Calu3 (cell line): ENCODE measurements at places on chromosomes 12 and 14.

DNA sequence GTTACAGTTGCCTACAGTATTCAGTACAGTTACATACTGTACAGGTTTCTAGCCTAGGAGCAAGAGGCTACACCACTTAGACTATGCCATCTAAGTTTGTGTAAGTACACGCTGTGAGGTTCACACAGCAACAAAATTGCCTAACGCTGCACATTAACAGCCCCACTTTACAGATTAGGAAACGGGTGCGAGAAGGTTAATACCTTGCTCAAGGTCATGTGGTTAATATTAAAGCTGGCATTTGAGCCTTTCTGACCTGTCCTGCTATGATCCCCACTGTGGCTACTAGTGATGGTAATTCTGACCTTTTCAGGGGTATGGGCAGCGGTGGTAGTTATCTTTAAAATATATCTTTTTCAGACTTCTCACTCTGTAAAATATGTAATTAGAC, 20.9 kb downstream of the ACVR1B start:
- DNase-seq = no peak

- DNase-seq = no peak
Measured at GRCh38 chr12:52123487-52124186, 44.1 kb downstream of the SMIM41 start.

DNA sequence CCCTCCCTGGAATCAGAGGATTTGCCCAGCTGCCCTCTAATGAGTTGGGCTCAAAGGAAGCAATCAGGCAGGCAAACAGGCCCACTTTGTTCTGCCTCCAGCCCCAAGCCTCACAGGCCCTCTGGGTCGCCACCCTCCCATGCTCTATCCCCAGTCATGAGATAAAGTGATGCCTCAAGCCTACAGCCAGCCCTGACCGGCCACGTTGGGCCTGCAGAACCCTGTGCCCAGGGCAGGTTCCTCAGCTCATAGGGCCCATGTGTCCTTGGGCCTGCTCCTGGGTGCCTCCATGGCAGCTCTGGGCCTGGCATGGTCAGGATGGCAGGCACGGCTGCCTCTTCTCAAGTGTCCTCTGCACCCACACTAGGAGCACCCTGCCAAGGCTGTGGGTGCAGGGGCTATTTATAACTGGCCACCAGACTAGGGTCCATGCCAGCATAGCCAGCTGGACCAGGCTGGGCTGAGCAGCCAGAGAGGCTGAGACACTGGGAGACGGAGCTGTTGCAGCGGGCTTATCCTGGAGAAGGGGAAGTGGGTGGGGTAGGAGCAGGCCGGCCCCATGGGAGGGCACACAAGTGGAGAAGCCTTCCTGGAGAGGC, 20.2 kb downstream of the HDAC7 start:
- DNase-seq = no peak

GRCh38 chr12:12560587-12561370, 1.9 kb downstream of the DUSP16 start:
- DNase-seq = peak; percentile 39

DNA sequence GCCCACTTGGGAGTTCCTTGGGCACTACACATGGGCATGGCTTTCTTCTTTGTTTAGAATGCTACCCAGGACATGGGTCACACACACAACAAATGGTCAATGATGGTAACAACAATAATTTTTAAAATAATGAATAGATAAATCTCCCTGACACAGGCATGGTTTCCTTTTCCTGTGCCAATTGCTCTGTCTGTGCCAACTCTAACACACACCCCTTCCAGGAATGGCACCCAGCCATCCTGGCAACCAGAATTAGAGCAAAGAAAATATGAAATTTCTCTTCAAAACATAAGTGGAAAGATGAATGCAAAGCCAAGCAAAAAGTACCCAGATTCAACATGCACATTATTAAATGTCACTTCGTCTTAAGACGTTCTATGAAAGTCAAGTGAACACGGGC, 104.9 kb upstream of the SOX5 start:
- no peak for DNase-seq

- no peak for DNase-seq
Measured at GRCh38 chr14:55518391-55518790, 61.6 kb upstream of the KTN1 start.

GRCh38 chr12:120961604-120962531, 16.5 kb upstream of the HNF1A start:
- peak; percentile 80 for DNase-seq

DNA sequence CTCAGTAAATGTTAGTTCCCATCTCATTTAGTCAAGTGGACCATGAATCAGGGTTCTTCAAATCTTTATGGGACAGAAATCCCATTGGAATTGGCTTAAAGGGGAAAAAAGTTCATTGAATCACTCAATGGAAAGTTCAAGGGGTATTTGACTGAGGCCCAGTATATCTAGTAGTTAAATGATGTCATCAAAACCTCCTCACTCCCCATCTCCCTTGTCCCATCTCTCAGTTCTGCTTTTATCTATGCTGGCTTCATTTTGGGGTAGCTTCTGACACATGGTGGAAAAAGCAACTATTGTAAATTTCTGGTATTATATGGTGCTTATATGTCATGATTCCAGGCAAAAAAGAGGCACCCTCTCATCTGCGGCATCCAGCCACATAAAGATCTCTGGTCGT, 51.9 kb downstream of the DAAM1 start:
- no peak for DNase-seq

DNA sequence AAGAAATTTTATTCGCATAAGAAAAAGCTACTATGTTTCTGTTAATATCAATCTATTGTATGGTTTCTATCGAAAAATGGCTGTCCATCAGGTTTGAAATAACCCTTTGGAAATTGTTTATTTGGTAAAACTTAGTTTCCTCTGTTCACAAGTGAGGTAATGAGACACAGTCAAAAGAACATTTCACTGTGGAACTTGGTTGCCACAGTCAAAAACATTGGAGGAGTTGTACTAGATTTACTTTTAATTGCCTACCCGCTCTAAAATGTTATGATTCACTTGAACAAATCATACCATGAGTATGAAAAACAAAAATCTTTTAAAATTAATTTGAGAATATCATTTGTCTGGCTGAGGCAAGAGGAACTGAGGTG, 46.5 kb downstream of the ITPR2 start:
- DNase-seq = no peak

DNA sequence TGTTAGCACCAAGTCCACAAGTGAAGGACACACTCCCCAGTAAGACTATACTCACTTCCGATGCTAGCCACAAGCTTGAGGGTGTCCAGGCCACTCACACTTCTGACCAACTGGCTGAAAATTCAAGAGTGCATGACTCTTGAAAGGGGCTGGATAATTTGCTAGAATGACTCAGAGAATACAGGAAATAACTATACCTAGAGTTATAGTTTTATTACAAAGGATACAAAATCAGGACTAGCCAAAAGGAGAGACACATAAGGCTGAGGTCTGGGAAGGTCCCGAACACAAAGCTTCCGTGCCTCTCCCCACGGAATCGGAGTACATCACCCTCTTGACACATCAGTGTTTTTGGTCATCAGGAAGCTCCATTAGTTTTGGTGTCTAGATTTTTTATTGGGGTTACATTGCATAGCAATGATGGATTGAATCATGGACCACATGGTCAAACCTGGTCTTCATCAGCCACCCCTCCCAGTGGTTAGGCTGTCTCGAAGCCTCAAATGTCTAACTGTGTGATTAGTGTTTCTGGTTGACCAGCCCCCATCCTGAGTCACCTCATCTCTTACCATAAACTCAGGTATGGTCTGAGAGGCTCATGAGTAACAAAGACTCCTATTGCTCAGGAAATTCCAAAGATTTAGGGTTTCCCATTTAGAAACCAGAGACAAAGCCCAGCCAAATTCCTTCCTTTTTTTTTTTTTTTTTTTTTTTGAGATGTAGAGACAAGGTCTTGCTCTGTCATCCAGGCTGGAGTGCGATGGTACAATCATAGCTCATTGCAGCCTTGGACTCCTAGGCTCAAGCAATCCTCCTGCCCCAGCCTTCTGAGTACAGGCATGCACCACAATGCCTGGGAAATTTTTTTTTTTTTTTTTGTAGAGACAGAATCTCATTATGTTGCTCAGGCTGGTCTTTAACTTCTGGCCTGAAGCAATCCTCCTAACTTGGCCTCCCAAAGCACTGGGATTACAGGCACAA, 472.0 kb upstream of the TBX3 start:
- no peak for DNase-seq

DNA sequence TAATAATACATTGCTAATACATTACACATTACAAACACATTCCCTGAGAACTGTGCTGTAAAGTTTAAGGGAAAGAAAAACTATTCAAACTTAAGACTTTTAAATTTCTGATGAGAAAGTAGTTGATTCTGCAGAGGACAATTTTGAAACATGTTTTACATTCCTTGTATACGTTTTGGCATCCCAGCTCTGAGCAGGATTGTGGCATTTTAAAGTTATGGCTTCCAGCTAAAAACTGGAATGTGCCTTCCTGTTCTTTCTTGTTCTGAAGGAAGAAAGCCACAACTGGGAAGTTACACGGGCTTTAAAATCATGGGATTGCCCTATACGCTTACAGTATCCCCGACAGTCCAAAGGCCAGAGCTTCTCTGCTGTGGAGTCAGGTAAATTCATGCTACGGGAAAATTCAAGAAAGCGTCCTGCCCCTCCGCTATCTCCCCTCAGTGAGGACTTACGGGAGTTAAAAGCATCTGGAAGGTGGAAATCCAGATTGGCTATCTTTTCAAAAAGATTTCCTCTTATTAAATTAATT, 10.8 kb upstream of the KLHL42 start:
- DNase-seq = no peak

DNA sequence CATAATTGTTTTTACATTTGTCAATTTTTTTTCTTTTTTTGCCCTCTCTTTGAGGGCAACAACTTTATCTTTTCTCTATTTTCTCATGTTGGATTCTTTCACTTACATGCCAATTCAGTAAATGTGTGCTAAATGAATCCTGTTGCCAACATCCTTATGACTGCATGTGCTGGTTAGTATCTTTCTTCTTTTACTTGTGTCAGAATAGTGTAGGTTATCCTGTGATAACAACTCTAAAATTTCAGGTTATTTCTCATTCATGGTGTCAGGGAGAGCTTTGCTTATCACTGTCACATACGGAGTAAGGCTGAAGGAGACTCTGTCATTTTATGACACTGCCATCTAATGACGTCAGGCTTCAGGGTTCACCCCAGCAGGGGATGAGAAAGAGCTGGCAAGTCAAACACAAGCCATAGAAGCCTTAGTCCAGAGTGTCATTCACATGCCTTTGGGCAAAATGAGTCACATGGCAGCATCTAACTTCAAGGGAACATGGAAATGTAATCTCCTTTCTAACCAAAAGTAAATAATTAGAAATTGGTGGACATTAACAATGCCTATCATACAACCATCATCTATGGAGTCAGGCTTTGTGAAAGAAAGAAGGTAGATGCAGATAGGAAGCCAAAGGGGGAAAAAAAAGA, 242.5 kb upstream of the ATP2B1 start:
- DNase-seq = peak; percentile 50

GRCh38 chr14:47392326-47392725, 283.1 kb downstream of the MDGA2 start:
- DNase-seq = no peak

- no peak for DNase-seq
Measured at GRCh38 chr12:119673634-119674033, 5.7 kb downstream of the PRKAB1 start.

DNA sequence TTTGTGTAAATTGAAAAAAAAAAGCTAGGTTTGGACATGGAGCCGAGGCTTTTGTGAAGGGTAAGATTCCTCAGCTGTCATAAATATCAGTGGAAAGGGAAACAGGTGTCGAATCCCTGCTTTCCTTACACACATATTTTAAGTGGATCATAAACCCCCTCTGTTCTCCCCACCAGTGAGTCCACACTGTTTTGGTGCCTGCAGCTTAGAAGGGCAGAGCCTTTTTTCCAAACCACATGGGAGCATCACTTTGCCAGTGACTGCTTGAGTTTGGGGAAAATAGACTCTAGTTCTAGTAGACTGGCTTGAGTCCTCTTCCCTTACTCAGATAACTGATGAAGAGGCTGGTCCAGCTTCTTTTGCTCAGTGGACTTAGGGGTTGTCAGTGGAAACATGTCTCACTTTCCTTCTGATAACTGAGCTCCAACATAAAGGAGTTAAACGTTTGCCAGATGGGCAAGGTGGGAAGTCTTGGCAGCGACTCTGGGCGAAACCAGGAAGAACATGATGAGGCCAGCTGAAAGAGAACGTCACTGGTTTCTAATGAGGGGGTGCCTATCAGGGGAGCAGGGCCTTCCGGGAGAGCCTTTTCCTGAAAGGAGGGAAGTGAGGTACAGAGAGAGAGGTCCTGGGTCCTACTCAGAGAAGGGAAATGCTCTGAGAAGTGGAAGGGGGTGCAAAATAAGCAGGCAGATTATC, 168.1 kb upstream of the PARP11 start:
- no peak for DNase-seq

GRCh38 chr14:101176535-101177205, 273.1 kb upstream of the RTL1 start:
- DNase-seq = no peak

DNA sequence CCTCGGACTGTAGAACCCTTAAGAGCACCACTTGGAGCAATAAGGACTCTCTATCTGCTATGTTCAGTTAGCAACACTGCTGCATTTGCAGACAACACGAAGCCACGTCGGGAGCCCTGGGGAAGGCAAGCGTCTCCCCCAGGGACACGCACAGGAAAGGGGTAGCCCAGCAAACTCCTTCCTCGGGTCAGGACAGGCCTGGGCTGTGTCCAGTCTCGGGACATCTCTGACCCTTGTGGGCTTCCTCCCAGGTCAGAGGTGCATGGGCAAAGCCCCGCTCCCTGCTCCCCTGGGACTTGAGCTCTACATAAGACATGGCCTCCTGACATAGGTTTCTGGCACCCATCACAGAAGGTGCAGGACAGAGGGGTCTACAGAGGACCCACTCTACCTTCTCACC, 119.5 kb downstream of the PIWIL1 start:
- DNase-seq = no peak

GRCh38 chr14:61480704-61481285, 159.4 kb downstream of the PRKCH start:
- DNase-seq = no peak

- no peak for DNase-seq
Measured at GRCh38 chr12:128813392-128813791, 10.4 kb downstream of the SLC15A4 start.

- DNase-seq = no peak
Measured at GRCh38 chr12:31217356-31218130, 108.4 kb downstream of the SINHCAF start.

- no peak for DNase-seq
Measured at GRCh38 chr12:14935031-14935430, 3.3 kb downstream of the ERP27 start.

DNA sequence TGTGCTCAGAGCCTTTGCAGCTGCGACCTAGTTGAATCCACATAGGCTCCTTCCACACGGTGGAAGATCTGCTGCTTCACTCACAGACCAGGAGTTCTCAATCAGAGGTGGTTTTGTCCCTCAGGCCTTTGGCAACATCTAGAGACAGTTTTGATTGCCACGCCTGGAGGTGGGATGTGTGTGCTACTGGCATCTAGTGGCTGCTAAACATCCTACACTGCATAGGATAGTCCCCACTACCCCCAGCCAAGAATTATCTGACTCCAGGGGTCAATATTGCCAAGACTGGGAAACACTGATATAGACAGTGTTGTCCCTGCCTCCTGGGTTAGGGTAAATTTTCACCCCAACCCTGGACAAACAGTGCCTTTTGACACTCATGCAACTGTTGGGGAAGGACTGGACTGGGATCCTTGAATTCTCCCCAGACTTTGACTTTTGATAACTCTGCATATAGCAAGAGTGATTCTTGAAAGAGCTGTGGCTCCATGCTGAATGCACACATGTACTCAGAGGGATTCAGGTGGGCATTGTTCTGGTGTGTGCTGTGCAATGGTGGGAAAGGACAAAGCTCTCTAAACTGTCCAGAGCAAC, 39.8 kb downstream of the BAZ2A start:
- DNase-seq = no peak
